Stimulated activated CD4-positive, alpha-beta T cell treated with anti-CD3 and anti-CD28 coated beads, Interleukin-1b, Interleukin-23, amount 100 ng/mL, for 24 hours (primary cell): ENCODE measurements at places on chromosomes 2 and 18.

- DNase-seq = no peak
These were observed 136.9 kb downstream of the COPS8 start for GRCh38 chr2:237222601-237223041.

GRCh38 chr2:239326831-239327535 is 73.8 kb downstream of the HDAC4 start:
- DNase-seq = peak; percentile 59

DNA sequence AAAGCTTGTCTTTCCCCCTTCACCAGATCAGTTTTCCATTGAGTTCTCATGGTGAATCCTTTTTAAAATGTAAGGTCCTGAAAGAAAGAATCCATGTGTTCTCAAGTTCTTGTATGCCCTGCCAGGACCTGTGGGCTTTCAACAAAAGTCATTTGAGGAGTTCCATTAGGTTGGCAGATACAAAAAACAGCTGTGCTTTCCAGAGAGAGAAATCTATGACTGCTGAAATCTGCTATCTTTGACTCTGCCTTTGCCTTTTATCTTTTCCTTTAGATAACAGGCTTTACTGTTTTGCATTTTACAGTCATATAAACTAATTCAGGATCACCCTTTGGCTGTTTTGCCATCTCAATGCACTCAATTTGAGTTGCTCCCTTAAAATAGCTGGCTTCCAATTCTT is 59.7 kb downstream of the CXCR4 start:
- DNase-seq = no peak

GRCh38 chr2:200787351-200788120 is 24.2 kb upstream of the BZW1 start:
- DNase-seq = no peak

DNA sequence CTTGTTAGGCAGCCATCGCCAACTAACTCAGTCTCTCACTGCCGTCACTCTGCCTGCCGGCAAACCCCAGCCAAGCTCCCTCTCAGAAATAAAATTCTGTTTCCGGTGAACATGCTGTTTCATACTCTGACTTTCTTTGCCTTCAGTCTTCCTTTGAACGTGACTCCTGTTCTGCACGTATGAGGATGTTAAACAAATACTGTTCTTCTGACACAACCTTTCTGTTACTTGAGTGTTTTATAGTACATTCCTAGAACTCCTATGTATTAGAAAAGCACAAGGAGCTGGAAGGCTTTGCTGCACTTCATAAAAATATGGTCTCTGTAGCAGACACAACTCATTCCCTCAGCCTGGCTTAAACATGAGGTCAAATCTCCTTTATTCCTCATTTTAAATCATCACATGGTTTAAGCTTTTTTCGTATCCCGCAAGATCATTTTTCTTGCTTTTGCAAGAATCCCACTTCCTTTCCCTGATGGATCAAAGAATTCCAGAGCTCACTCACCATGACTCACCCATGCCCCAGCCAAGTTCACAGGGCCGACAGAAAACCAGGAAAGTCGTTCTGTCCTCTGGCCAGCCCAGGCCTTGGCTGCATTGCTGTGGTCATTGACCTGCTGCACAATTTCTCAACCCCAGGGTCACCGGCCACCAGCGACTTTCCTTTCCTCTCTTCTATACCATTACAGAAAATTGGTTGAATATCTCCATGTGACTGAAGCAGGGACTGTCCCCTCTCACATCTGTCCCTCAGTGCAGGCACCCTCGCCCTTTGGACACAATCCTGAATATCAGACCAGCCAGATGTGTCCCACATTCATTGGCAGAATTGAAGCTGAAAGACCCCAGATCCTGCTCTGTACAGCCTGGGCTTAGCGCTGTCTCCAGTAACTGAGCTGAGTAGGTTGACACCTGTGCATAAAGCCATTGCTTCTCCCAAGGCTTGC is 183.1 kb upstream of the ARL4C start:
- no peak for DNase-seq

- no peak for DNase-seq
These were observed at the start of gene LRP2 for GRCh38 chr2:169362118-169362893. TSS of gene LRP2 (minus strand) at chr2:169362534. CDS start at chr2:169362399, 135 bp downstream.

- DNase-seq = no peak
These were observed 980 bp upstream of the SPTBN1 start for GRCh38 chr2:54455131-54455562.

- DNase-seq = no peak
These were observed 107.3 kb downstream of the DYSF start for GRCh38 chr2:71560638-71561011.

- DNase-seq = no peak
These were observed 308.2 kb downstream of the PIEZO2 start for GRCh38 chr18:10841203-10841602.

- no peak for DNase-seq
These were observed 96.0 kb downstream of the PLB1 start for GRCh38 chr2:28591711-28592335.

GRCh38 chr18:55284614-55285013 is 303.4 kb downstream of the TCF4 start:
- no peak for DNase-seq

GRCh38 chr2:218366621-218367414 is 10.2 kb downstream of the CATIP start:
- no peak for DNase-seq

DNA sequence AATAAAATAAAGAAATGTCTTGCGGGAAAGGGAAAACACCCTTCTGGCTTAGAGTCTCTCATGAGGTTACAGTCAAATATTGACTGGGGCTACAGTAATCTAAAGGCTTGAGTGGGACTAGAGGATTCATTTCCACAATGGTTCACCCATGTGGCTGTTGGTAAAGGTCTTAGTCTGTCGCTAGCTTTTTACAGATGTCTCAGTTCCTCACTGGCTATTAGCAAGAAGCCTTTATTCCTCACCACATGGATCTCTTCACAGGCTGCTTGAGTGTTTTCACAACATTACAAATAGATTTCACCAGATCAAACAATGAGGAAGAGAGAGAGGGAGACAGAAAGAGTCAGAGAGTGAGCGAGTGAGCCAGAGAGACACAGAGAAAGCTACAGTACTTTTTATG is 8.3 kb upstream of the ZC3H15 start:
- no peak for DNase-seq

GRCh38 chr18:43571078-43571689 is 293.9 kb upstream of the SYT4 start:
- DNase-seq = no peak

GRCh38 chr2:152555048-152555447 is 162.2 kb downstream of the PRPF40A start:
- DNase-seq = no peak

GRCh38 chr2:62014102-62014501 is 108.6 kb downstream of the COMMD1 start:
- no peak for DNase-seq

DNA sequence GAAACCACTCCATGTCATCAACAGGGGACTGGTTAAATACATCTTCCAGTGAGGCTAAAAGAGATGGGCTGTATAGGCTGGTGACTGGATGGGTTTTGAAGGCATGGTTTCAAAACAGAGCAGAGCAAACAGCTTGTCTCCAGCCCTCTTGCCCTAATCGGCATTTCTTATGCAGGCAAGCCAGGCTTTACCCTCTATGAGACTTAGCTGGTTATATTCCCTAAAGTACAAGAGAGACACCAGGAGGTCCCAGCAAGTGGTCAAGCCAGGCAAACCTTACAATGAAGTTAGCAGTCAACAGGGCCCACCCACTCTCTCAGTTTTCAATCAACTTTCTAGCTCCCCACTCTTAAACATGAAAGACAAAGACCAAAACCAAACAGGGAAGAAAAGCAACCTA is 19.0 kb downstream of the OSBPL1A start:
- DNase-seq = no peak

- no peak for DNase-seq
These were observed 170.3 kb upstream of the NXPH2 start for GRCh38 chr2:138950486-138950885.
